ENCODE measurements at places on chromosomes 2 and 18.

DNA sequence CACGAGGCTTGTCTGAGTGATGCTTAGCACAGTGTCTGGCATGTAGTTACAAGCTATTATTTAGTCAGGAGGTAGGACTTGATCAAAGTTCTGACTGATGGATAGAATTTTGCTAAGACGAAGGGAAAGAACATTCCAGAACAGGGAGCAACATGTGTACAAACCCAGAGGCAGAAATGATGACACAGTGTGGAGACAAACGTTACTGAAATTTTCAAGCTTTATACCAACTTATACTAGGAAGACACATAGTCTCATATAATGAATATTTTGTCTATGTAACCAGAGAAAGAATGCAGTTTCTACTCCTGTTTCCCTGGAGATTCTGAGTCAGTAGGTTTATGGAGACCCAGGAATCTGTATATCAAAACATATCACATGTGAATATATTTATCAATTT, 123.4 kb downstream of the FAM124B start:
- DNase-seq = no peak

DNA sequence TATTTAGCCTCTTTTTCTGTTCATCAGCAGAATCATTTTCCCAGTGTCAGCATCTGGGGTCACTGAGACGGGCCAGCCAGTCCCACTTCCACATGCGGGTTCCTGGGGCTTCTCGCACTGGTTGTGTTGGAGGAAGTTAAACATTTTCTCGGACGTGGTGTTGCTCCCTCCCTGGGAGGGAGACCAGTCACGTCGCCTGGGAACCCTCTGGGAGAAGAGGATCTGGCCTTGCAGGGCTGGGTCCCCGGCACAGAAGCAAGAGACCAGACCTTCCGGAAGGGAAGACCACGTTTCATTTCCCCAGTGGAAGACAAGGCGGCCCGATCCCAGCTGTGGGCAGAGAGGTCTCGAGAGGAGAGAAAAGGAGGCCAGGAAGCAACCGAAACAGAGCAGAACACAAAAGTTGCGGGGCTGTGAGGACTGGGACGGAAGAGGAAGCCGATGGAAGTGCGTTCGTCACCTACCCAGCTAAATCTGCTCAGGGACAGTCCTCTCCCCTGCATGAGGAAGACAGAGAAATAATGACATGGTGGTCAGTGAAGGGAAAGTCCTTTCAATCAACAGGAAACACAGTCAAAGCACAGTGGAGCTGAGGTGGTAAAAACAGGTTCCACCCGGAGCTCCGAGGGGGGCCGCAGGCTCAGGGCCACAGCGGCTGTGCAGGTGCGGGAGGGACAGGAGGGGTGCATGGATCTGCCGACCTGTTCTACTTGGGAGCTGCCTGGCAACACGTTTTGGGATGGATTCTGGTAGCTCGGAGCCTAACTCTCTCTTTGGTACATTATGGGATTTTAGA, 144.4 kb downstream of the MBP start:
- no peak for DNase-seq

GRCh38 chr2:45069684-45070083, 60.4 kb upstream of the SIX2 start:
- no peak for DNase-seq

DNA sequence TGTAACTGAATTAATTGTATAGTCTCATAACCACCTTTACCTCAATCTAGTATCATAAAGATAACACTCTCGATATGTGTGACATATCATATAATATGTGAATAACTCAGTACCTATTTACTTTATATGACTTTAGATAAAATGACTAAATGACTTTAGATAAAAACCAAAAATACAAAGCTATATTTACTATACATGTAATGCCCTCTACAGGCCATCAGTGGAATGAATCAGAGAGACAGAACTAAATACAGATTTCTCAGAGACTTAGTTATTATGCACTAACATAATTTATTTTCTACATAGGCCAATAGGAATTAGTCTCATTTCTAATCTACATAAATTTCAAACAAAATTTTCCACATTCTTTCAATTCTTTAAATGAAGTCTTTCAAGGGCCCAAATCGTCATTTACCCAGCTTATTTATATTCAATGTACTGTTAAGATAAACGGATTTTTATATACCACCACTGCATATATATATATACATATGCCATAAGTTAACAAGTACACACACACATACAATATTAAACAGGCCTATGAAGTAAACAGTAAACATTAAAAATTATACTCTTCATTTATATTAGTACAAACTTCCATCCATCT, 219.9 kb downstream of the EXOC6B start:
- DNase-seq = no peak

DNA sequence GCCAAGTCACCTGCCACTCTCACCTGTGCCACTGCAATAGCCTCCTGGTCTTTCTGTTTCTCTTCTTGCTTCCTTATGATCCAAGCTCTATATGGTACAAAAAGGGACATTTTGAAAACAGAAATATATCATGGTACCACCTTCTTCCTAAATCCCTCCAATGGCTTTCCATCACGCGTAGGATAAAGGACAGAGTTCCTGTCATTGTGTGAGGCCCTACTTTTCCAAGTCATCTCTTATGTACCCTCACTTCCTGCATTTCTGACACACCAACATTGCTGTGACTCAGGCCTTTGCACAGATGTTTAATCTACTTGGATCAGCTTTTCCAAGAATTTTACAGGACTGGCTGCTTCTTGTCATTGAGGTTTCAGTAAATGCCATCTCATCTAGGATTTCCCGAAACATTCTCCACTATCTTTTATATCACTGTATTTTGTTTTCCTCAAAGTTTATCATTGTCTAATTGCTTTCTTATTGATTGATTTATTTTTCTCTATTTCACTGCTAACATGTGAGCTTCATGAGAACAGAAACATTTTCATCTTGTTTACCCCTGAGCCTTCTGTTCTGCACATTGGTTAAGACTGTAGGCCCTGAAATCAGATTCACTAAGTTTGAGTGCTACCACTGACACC, 426.1 kb upstream of the FANCL start:
- no peak for DNase-seq

GRCh38 chr18:57002627-57003026, 144.3 kb upstream of the BOD1L2 start:
- DNase-seq = no peak
